ENCODE measurements at places on chromosomes 5 and 9.

DNA sequence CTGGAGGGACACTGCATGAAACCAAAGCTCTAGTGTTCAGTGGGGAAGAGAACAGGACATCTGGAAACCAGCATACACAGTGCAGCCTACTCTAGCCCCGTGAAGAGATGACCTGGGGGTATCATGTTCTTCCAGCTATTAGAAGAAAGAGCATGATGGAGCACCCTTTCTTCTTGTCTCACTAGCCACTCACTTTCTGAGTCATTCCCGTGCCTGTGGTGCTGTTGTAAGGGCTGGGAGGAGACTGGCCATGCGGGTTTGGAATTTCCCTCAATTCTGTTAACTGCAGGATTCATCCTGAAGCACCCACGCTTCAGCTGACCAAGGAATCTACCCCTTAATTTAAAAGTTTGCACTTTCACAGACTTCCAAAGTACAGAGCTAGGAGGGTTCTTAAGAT is 137.0 kb downstream of the COL23A1 start:
- peaks cover 32% of the 10 kb centered on the region for H3K27me3 ChIP-seq
- no peak overlapping the region for H3K4me3 ChIP-seq
- no peaks in the 10 kb centered on the region for H3K4me1 ChIP-seq

DNA sequence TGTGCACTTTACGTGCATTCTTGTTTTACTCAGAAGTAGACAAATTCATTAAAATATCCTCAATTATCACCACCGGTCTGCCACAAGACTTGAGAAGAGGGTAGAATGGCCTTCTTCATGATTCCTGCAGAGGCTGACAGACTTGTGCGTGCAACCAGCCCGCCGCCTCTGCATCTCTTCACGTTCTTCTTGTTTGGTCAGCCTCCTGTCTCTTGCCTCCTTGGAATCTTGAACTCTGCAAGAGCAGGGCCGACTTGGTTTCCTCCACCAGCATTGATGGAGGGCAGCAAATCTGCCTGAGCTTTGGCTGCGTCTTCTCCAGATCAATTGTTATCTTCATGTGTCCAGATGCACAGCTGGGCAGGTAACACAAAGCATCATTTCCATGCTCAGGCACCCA is 20.2 kb downstream of the UBE2QL1 start:
- no peak for DNase-seq
- peaks cover 3% of the 10 kb centered on the region for H3K4me1 ChIP-seq
- no peak overlapping the region for H3K4me3 ChIP-seq

- peaks cover 7% of the 10 kb centered on the region for H3K4me1 ChIP-seq
- no peak overlapping the region for H3K4me3 ChIP-seq
- no peak overlapping the region for H3K27ac ChIP-seq
- DNase-seq = no peak
- peaks cover 3% of the 10 kb centered on the region for H3K36me3 ChIP-seq
- peaks cover 12% of the 10 kb centered on the region for H3K27me3 ChIP-seq
Observed at GRCh38 chr5:317086-317811, 4.3 kb upstream of the AHRR start.

DNA sequence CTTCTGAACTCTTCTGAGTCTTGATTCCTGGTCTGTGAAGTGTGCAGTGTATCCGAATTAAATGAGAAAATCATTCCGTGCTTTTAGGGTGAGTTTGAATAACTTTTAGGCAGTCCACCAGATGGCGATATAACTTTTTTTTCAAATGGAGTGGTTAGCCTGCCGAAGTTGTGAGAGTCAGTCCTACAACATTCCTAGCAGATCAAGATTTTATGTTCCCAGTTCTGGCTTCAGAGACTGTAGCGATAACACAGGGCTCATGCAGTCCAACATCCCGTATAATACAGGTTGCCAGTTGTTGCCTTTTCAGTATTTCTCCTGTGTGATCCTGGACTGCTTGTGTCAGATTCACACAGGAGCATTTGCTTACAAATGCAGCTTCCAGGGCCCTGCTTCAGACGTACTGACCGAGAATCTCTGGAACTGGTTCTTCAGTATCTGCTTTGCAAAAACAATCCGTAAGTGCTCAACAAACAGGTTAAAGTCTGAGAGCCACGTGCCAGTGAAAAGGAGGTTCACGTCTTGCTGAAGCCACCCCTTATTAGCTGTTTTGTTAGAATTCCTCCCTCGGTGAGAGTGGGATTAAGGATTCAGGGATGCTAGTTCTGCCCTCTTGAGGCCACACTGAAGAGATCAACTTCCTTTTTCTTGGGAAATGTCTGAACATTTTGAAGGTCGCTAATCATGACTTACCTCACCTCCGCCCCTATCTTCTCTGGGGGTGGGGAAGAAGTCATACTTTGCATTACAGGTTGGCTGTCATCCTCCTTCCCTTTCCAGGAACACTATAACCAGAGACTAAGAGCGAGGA is 22.8 kb downstream of the SMIM3 start:
- no peaks in the 10 kb centered on the region for H3K27me3 ChIP-seq
- H3K4me3 ChIP-seq = no peak overlapping the region
- peaks cover 8% of the 10 kb centered on the region for H3K4me1 ChIP-seq
- DNase-seq = no peak
- peaks cover 8% of the 10 kb centered on the region for H3K36me3 ChIP-seq
- H3K27ac ChIP-seq = no peak overlapping the region

GRCh38 chr5:3198074-3198449 is 397.6 kb upstream of the IRX1 start:
- H3K27me3 ChIP-seq = peaks cover 28% of the 10 kb centered on the region
- H3K36me3 ChIP-seq = no peaks in the 10 kb centered on the region

GRCh38 chr9:136514022-136514714 is 31.3 kb upstream of the SEC16A start:
- no peak overlapping the region for H3K4me3 ChIP-seq
- no peak for DNase-seq
- no peaks in the 10 kb centered on the region for H3K4me1 ChIP-seq
- H3K27me3 ChIP-seq = no peaks in the 10 kb centered on the region
- H3K36me3 ChIP-seq = no peaks in the 10 kb centered on the region

GRCh38 chr9:103116246-103116645 is 121.1 kb downstream of the CYLC2 start:
- H3K4me1 ChIP-seq = no peaks in the 10 kb centered on the region
- no peaks in the 10 kb centered on the region for H3K27me3 ChIP-seq
- H3K27ac ChIP-seq = no peak overlapping the region
- H3K4me3 ChIP-seq = no peak overlapping the region
- H3K36me3 ChIP-seq = peaks cover 2% of the 10 kb centered on the region

- no peaks in the 10 kb centered on the region for H3K27me3 ChIP-seq
- no peaks in the 10 kb centered on the region for H3K36me3 ChIP-seq
- H3K4me3 ChIP-seq = no peak overlapping the region
- no peak overlapping the region for H3K27ac ChIP-seq
- no peak for DNase-seq
Observed at GRCh38 chr9:135363596-135363995, 116.0 kb upstream of the PPP1R26 start.

DNA sequence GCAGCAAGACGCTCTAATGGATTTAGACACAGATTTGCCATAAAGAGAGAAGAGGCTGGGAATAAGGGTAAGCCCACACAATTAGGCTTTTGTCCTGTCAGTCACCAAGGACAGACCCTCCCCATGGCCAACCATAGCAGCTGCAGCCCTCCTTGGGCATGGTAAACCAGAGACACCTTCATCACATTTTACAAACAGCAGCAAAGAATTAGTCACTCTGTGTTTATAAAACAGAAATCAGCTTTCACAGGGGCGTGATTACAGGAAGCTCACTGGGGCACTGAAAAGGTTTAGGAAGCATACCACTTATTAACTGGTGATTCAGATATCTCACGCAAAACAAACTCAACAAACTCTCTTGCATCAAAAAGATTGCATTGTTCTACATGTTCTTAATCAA is 37.3 kb upstream of the ZNF622 start:
- no peaks in the 10 kb centered on the region for H3K36me3 ChIP-seq
- DNase-seq = no peak
- no peaks in the 10 kb centered on the region for H3K27me3 ChIP-seq
- H3K4me3 ChIP-seq = no peak overlapping the region
- no peak overlapping the region for H3K27ac ChIP-seq
- H3K4me1 ChIP-seq = peaks cover 17% of the 10 kb centered on the region

- H3K27me3 ChIP-seq = no peaks in the 10 kb centered on the region
- no peaks in the 10 kb centered on the region for H3K36me3 ChIP-seq
- no peak for DNase-seq
- H3K4me3 ChIP-seq = no peak overlapping the region
Observed at GRCh38 chr9:86705490-86705889, 241.8 kb downstream of the GAS1 start.

DNA sequence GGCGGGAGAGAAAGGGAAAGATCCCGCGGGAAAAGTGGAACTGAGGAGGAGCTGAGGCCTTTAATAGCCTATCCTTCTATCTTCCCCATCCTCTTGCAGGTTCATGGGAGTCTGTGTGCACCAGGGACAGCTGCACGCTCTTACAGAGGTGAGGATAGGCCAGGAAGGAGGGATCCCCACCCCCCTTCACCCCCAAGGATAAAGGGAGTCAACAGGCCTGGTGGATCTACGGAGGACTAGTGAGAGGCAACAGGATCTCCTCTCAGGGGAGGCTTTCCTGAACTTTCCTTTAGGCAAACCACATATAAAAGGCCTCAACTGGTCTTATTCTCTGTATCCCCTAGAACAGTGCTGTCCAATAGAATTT is 1.1 kb downstream of the TESK1 start:
- H3K27ac ChIP-seq = no peak overlapping the region
- H3K4me3 ChIP-seq = peak overlapping the region; percentile 85

DNA sequence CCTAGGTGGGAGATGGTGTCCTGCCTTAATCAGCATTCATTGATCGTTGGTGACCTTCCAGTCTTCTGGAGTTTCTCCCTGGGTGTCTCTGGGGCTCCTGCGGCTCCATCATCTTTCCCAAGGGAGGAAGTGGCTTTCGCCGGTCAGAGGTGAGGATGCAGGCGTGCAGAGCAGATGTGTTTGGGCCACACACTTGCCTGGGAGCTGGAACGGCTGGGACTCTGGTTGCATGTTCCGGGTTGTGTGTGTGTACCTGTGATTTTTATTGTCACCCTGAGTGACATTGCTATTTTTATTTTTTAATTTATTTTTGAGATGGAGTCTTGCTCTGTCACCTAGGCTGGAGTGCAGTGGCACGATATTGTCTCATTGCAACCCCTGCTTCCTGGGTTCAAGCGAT is 9.6 kb downstream of the HMCN2 start:
- H3K36me3 ChIP-seq = no peaks in the 10 kb centered on the region
- DNase-seq = no peak
- no peak overlapping the region for H3K4me3 ChIP-seq
- H3K4me1 ChIP-seq = no peaks in the 10 kb centered on the region

DNA sequence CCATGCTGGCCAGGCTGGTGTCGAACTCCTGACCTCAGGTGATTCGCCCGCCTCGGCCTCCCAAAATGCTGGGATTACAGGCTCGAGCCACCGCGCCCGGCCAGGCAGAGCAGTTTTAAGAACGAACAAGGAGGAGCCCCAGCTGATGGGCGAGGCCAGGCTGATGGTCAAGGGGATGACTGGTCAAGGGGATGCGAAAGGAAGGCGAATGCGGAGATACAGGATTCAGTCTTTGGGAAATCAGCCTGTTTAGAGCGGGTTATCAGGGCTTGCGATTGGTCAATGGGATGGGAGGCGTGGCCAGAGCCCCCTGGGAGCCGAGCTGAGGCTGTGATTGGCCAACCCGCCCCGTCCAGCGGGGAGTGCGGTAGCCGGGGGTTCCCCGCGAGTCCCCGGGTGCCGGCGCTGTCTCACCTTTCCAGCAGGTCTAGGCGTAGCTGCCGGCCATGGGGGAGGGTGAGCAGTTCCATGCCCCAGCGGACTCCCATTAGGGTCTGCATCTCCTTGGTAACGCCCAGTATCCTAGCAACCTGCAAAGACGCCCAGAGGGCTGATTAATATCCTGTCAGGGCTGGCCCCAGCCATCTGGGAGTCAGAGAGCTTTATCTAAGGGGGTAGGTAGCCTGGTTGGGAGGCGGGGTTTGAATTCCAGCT is 7.5 kb upstream of the TOR2A start:
- DNase-seq = no peak
- no peak overlapping the region for H3K4me3 ChIP-seq
- H3K27ac ChIP-seq = no peak overlapping the region
- no peaks in the 10 kb centered on the region for H3K4me1 ChIP-seq
- no peaks in the 10 kb centered on the region for H3K27me3 ChIP-seq

- no peaks in the 10 kb centered on the region for H3K27me3 ChIP-seq
- no peak for DNase-seq
- H3K4me3 ChIP-seq = no peak overlapping the region
- no peak overlapping the region for H3K27ac ChIP-seq
Observed at GRCh38 chr9:137837345-137838278, 40.0 kb upstream of the CACNA1B start.

DNA sequence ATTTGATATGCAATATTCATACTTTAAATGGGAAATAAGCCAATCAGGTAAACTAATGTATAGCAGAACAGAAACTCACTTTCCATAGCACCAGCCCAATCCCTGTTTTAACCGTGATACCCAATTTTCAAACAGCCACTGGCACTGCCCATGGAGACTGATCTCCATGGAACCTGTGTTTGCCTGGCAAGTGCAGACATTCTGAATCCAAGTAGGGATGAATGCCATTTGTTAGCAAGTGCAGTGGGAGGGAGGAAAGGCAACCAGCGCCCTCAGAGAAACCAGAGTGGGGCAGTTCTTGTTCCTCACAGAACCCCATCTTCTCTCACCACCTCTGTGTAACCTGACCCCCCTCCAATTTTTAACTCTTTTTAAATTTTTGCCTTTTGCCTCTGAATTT is 229.1 kb downstream of the CTNND2 start:
- no peaks in the 10 kb centered on the region for H3K36me3 ChIP-seq
- no peak overlapping the region for H3K4me3 ChIP-seq
- H3K4me1 ChIP-seq = no peaks in the 10 kb centered on the region
- H3K27ac ChIP-seq = no peak overlapping the region
- no peak for DNase-seq

GRCh38 chr5:151637676-151638075 is 46.5 kb upstream of the FAT2 start:
- no peak overlapping the region for H3K27ac ChIP-seq
- no peaks in the 10 kb centered on the region for H3K36me3 ChIP-seq
- peaks cover 20% of the 10 kb centered on the region for H3K27me3 ChIP-seq

GRCh38 chr5:172004824-172005237 is 1.6 kb downstream of the FBXW11 start:
- DNase-seq = no peak
- H3K4me1 ChIP-seq = peaks cover 52% of the 10 kb centered on the region
- no peaks in the 10 kb centered on the region for H3K27me3 ChIP-seq
- H3K36me3 ChIP-seq = peaks cover 3% of the 10 kb centered on the region

DNA sequence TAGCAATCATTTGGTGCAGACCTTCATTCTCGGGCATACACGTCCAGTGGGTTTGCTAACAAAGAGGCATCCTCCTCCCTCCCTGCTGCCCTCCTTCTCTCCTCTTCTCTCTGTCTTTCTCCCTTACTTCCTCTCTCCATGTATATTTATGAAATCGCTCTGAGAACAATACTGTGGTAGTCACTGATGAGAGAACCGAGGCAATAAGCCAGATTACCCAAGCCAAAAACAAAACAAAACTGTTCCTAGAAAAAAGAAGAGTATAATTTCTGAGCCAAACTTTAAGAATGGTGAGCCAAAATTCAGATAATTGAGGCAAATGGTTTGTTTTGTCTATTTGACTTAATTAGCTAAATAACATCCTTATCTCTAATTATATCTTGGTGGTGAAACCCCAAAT is 15.8 kb upstream of the HMHB1 start:
- H3K27me3 ChIP-seq = peaks cover 24% of the 10 kb centered on the region
- no peak for DNase-seq
- no peaks in the 10 kb centered on the region for H3K4me1 ChIP-seq
- no peak overlapping the region for H3K27ac ChIP-seq
- H3K36me3 ChIP-seq = peaks cover 2% of the 10 kb centered on the region

All from T-helper 17 cell (primary cell).